H9 (cell line): ENCODE measurements at places on chromosomes 13 and 19. TPM values are rescaled to one million over a fixed set of nuclear protein-coding genes. Genes with fewer than 3 reads are reported as not detected.

- peaks cover 18% of the 10 kb centered on the region for H3K36me3 ChIP-seq
- H3K27me3 ChIP-seq, result no peaks in the 10 kb centered on the region
- H3K27ac ChIP-seq, result no peak overlapping the region
Observed at GRCh38 chr13:107043021-107043956, 475.4 kb upstream of the ARGLU1 start.

DNA sequence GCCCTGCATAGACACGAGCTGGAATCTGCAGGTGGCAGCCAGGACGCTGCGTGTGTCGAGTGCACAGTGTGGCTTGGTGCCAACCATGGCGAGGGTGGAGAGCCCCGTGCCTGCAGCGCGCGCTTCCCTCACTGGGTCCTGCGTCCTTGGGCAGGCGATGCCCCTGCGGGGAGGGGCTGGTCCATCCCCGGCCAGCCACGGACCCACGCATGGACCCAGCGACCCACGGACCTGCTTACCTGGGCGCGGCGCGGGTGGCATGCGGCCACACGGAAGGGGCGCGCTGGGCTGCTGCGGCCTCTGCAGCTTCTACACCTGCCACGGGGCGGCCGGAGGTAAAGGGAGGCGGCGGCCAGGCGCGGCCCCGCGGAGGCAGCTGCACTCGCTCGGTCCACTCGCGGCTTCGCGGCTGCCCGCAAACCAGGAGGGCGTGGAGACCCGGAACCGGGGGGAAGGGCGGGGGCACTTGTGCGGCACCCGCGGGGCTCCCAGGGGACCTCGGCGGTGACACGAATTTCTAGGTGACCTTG lies 569 bp upstream of the MCF2L start:
- H3K27me3 ChIP-seq, result no peaks in the 10 kb centered on the region; the same call in 1 of the 2 replicates
- peaks cover 3% of the 10 kb centered on the region for H3K36me3 ChIP-seq
- no peak overlapping the region for H3K27ac ChIP-seq
- no peak for DNase-seq
- no peaks in the 10 kb centered on the region for H3K4me1 ChIP-seq

- H3K27ac ChIP-seq, result no peak overlapping the region
- H3K4me1 ChIP-seq, result no peaks in the 10 kb centered on the region
- H3K36me3 ChIP-seq, result no peaks in the 10 kb centered on the region
- H3K27me3 ChIP-seq, result no peaks in the 10 kb centered on the region
- DNase-seq, result no peak
Observed at GRCh38 chr13:49985129-49985528, 11.7 kb upstream of the TRIM13 start.

ZNF709 gene
- 2.1 and 3.8 TPM in 2 replicates for total RNA-seq
